ENCODE measurements at places on chromosomes 2 and 18.

GRCh38 chr2:16538707-16539106 lies 126.9 kb downstream of the CYRIA start:
- no peak for DNase-seq

- no peak for DNase-seq
Observed at GRCh38 chr2:150705767-150706166, 218.3 kb upstream of the RND3 start.

GRCh38 chr2:123906361-123906760 lies 118.7 kb upstream of the CNTNAP5 start:
- no peak for DNase-seq

DNA sequence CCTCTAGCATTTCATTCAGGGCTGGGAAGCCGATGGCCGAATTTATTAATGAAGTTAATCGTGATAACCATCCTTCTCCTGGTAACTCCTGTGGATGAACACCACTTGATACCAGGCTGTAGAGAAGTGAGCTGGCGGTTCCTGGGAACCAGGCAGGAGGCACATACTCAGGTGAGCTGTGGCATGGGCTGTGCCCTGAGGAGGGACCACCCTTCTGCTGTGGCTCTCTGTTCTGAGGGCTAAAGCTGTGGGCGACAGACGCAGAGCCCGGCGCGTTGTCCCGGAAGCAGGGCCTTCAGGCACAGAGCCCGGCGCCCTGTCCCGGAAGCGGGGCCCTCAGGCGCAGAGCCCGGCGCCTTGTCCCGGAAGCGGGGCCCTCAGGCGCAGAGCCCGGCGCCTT lies 462.3 kb upstream of the SALL3 start:
- no peak for DNase-seq

DNA sequence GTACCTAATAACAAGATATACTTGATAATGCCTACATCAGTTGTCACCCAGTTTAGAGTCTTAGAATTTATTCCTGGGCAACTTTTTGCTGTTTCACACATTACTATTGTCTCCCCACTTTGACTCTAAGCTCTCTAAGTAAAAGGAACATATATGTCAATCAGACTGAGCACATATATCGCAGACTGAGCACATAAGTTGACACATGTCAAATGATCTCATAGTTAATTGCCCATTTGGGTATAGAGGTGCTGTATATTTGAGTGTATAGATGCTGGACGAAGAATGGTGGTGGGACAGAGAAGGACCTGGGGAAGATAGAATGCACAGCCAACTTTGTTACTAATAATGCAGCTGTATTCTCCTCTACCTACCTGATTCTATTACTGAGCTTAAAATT lies 746.0 kb upstream of the CDH2 start:
- no peak for DNase-seq

- DNase-seq, result no peak
Observed at GRCh38 chr2:72062336-72062735, 85.3 kb downstream of the CYP26B1 start.

GRCh38 chr2:211454679-211455078 lies 898.3 kb downstream of the CPS1 start:
- DNase-seq, result no peak

GRCh38 chr2:64453770-64454385 lies at the start of gene LGALSL:
LGALSL (plus strand) TSS chr2:64454162; CDS start chr2:64454546, 384 bp downstream.
- peak; percentile 62 for DNase-seq

DNA sequence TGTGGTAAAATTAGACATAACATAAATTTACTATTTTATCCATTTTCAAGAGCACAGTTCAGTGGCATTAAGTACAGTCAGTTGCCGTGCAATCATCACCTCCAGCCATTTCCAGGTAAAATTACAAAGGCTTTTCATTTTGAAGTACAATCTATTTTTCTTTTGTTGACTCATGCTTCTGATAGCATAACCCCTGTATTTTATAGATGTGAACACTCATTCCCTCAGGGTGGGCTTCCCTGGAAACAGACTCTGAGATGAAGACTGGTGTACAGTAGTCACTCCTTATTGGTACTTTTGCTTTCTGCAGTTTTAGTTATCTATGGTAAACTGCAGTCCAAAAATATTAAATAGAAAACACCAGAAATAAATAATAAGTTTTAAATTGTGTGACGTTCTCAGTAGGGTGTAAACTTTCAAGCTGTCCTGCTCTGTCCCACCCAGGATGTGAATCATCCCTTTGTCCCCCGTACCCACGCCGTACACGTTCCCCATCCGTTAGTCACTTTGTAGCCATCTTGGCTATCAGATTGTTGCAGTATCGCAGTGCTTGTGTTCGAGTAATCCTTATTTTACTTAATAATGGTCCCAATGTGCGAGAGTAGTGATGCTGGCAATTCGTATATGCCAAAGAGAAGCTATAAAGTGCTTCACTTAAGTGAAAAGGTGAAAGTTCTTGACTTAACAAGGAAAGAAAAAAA lies 41.1 kb upstream of the NAB1 start:
- DNase-seq, result no peak

DNA sequence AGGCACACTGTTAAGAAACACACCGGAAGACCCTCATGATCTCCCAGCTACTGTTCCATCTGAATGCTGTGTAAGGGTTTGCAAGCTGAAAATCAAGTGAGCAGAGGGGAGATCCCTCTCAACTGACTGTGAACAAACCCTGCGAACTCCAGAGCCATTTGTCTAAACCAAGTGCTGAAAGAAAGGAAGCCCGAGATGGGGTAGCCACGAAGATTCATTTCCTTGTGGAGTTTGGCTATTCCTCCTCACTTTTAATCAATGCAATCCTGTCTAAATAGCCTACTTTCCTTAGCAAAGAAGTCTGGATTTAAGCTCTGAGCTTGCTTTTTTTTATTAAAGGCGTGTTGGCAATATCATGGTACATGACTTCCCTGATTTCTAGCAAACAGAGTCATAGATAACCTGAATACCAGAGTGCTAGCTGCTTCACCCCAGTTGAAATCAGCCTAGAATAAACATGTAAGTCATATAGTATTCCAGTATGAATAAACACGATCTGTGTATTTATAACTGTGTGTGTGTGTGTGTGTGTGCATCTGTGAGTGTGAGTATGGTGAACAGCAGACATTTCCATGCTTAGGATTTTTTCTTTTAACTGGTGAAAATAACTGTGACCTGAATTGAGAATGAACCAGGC lies 365.2 kb downstream of the ZNF521 start:
- DNase-seq, result no peak

- DNase-seq, result no peak
Observed at GRCh38 chr2:73297151-73297559, 3.8 kb upstream of the EGR4 start.

- DNase-seq, result no peak
Observed at GRCh38 chr2:133892352-133892913, 324.2 kb upstream of the NCKAP5 start.

GRCh38 chr2:157229572-157229971 lies 27.9 kb upstream of the GALNT5 start:
- no peak for DNase-seq

DNA sequence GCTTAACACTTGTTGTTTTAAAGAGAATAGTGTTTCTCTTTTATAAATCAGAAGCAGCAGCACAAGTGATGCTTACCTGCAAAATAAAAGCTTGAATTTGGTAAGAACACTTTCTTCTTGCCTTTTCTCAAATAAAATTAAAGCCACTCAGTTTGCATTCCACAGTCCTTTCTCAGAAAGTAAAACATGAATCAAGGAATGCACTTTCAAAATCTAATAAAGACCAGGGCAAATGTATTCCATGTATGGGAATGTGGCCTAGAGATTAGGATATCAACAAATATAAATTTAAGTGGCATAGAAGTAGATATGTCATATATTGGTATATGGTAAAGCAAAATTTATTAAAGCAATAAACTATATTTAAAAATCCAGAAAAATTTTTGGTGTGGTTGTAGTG lies 352.8 kb downstream of the THSD7B start:
- no peak for DNase-seq

DNA sequence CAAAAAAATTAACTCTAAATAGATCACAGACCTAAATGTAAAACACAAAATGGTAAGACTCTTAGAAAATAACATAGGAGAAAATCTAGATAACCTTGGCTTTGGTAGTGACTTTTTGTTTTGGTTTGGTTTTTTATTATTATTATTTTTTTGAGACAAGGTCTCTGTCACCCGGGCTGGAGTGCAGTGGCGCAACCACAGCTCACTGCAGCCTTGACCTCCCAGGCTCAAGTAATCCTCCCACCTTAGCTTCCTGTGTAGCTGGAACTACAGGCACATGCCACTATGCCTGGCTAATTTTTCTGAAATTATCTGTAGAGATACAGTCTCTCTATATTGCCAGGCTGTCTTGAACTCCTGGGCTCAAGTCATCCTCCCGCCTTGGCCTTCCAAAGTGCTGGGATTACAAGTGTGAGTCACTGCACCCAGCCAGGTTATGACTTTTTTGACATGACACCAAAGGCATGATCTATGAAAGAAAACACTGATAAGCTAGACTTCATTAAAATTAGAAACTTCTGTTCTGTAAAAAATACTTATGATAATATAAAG lies 88.0 kb downstream of the HNRNPLL start:
- DNase-seq, result no peak

DNA sequence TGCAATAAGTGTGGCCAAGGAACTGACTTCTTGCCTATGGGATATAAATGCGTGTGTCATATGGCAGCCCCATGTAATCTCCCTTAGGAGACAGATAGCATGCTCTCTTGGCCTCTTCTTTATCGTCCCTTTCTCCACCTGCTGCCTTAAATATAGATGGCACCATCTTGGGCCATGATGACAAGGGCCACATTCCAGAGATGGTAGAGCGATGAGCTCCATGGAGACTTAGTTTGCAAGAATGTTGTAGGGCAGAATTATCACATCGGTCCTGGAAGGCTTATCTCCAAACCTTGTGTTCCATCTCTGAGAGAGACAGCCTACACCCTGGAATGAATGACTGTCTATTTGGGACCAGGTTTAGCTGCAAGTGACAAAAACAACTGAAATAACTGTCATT lies 536.7 kb downstream of the TNS1 start:
- no peak for DNase-seq

DNA sequence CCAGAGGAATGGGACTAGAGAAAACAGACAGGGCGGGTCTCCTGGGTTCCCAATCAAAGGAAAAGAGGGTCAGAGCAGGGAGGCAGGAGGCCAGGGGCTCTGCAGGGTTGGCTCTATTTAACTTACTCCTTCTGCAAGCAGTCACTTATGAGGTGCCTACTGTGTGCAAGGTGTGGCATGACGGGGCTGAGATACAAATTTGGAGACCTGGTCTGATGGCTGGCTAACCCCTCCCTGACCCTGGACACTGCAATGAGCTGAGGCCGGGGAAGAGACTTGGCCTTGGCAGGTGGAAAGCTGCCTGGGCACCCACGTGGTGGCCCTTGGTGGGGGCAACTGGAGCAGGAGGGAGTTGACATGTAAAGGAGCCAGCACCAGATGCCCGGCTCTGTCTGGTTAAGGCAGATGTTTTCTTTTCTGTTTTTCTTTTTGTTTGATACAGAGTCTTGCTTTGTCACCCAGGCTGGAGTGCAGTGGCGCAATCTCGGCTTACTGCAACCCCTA lies 148.5 kb upstream of the GATA6 start:
- DNase-seq, result no peak

DNA sequence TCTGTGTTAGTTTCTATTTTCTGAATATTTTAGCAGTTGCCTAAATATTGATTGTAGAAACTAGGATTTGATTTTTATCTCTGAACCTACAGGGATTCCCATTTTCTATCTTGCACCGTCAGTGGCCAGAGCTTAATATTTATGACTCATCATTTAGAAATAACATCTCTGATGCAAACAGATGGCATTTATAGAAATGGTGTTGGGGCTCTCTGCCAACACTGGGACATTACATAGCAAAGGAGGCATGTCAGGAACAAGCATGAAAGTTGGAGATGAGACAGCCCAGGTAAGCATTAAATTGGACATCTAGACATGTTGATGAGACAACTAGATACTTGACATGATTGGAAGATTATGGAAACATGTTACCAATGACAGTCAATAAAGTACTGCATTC lies 165.3 kb upstream of the SYT4 start:
- no peak for DNase-seq

- DNase-seq, result no peak
Observed at GRCh38 chr2:134132490-134132857, 121.4 kb upstream of the MGAT5 start.

DNA sequence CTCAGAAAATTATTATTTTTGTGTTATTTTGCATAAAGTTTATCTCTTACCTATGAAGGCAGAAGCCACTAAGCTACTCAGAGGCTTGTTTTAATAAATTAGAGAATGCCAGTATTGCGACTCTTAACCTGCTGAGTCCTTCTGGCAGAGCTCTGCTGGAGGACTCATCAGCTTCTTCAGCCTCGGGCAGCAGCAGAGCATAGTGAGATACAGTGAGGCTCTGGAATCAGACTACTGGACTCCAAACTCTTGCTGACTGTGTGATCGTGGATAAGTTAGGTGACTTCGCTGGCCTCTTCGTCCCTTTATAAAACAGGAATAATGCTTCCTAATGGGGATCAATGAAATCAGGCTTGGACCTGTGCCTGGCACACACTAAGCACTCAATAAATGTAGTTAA lies 1.7 kb downstream of the PTRHD1 start:
- no peak for DNase-seq

Measured in memory B cell (primary cell).